ENCODE measurements at places on chromosomes 13 and 19.

GRCh38 chr19:32199501-32200040 lies 145.8 kb upstream of the ZNF507 start:
- no peak for DNase-seq

DNA sequence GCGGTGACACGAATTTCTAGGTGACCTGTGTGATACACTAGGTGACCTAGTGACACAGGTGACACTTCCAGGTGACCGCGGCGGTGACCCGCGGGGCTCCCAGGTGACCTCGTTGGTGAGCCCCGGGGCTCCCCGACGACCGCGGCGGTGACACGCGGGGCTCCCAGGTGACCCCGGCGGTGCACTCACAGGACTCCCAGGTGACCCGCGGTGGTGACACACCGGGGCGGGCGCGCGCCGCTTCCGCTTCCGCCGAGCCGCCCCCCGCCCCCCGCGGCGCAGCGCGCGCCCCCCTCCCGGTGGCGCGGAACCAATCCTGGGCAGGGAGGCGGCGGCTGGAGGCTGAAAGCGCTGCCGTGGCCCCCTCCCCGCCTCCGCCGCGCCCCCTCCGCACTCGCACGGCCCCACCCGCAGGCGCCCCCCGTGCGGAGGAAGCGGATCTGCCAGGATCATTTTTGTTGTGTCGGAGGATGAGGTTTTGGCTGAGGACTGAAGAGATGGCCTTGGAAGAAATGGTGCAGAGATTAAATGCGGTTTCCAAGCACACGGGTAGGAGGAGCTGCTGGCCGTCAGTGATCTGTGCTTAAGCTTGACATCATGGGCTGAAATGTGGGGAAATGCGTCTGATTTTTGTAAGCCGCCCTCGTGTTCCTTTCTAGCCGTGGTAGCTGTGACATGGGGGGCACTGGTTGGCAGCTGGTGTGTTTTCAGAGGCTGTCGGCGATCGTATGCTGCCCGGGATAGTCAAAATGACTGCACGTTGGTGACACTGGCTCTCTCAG lies at the start of gene MCF2L:
Gene MCF2L, plus strand, starts transcription at position 305 of the 782 bp plus-strand sequence. Its CDS starts 166 bp downstream, at position 471.
- DNase-seq, result peak; percentile 56

DNA sequence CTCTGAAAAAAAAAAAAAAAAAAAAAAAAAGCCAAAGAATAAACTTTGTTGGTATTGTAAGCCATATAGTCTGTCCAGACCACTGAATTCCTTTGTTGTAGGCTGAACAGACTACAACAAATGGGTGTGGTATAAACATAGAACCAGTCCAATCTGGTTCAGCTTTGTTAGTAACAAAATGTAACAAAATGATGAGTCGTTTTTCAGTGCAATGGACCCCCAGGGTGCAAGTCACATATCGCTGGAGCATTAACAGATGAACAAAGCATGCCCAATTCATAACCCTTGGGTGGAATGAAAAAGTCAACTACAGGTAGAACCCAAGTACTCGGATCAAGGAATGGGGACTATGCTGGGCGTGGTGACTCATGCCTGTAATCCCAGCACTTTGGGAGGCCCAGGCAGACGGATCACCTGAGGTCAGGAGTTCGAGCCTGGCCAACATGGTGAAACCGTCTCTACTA lies 13.6 kb upstream of the FCHO1 start:
- DNase-seq, result no peak

DNA sequence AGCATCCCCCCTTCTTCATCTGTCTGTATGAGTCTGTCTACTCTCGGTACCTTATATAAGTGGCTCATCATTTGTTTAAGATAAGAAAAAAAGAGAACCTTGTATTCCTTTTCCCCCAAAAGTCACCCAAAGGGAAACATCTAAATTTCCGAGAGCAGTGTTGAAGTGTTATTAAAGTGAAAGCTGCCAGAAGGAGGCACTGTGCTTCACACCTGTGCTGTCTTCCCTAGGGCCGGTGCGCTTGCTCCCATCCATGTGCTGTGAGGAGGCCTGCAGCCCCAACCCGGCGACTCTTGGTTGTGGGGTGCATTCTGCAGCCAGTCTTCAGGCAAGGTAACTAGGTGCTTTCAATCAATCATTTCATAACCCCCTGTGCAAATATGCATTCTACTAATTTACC lies 97.5 kb downstream of the TNFRSF19 start:
- DNase-seq, result no peak

DNA sequence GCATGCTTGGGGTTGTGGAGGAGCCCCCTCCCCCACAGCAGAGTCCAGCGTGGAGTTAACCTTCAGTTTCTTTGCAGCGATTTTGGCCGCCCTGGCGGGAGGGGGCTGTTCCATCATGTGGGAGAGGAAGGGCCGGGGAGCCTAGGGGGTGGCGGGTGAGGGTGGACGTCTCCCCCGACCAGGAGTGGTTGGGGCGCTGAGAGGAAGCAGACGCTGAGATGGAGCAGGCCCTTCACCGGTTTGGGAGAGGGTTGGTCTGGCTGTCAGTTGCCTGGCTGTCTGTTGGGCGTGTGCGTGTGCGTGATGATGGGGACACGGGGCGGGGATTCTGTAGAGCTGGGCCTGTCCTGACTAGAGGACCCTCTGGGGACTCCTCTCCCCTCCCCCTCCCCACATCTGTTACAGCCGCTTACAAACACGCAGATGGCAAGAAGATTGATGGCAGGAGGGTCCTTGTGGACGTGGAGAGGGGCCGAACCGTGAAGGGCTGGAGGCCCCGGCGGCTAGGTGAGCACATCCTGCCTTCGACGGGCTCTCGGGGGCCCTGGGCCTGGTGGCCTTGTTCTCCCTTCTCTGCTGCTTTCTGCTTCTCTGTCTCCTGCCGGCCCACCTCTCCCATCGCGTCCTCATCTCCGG lies 9.8 kb upstream of the LIN7B start:
- no peak for DNase-seq

DNA sequence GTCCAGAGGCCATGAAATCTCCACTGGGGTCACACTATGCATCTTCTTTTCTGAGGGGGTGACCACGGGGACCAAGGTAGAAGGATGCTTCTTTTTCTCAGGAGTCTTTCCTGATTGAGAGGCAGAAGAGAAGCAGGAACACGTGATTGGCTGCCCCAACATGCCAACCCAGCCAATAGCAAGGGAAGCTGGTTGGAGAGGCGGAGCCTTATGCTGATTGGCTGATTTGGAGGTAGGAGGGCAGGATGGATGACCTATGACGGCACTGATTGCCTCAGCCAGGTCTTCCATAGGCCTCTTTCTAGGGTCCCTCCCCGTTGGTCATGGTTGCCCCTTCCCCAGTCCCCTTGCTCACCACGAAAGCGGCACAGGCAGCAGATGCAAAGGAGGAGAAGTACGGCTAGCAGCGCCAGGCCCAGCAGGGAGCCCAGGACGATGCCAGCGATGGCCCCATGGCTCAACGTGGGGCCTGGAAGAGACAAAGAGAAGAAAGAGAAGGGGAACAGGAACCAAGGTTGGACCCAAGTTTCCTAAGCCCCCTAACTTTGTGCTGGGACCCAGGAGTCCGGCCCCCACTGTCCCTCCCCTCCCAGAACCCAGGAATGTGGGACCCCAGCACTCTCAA lies 8.0 kb downstream of the VSIG10L start:
- DNase-seq, result no peak

- no peak for DNase-seq
Measured at GRCh38 chr13:44230071-44230470, 143.6 kb upstream of the SERP2 start.

DNA sequence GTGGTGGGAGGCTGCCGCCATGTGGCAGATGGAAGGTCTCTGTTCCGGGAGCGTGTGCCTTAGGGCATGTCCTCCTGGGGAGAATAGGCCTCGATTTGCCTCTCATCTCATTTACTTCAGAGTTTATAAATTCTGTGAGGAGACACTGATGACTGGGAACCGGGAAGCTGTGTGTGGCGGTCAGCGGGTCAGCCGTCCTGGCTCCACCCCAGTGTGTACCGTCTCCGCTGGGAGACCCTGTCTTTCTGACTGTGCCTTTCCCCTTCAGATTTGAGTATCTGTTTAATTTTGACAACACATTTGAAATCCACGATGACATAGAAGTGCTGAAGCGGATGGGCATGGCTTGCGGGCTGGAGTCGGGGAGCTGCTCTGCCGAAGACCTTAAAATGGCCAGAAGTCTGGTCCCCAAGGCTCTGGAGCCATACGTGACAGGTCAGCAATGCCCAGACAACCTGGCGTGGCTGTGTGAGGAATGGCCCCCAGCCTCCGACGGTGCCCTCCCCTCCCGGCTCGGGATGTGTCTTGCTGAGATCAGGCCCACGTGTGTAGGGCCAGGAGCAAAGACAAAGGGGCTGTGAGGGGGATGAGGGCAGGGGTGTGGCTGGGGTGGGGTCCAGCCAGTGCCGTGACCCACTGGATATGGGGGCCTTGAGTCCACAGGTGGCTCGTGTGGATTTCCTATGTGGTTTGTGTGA lies 21.6 kb downstream of the ATP4B start:
- DNase-seq, result no peak

DNA sequence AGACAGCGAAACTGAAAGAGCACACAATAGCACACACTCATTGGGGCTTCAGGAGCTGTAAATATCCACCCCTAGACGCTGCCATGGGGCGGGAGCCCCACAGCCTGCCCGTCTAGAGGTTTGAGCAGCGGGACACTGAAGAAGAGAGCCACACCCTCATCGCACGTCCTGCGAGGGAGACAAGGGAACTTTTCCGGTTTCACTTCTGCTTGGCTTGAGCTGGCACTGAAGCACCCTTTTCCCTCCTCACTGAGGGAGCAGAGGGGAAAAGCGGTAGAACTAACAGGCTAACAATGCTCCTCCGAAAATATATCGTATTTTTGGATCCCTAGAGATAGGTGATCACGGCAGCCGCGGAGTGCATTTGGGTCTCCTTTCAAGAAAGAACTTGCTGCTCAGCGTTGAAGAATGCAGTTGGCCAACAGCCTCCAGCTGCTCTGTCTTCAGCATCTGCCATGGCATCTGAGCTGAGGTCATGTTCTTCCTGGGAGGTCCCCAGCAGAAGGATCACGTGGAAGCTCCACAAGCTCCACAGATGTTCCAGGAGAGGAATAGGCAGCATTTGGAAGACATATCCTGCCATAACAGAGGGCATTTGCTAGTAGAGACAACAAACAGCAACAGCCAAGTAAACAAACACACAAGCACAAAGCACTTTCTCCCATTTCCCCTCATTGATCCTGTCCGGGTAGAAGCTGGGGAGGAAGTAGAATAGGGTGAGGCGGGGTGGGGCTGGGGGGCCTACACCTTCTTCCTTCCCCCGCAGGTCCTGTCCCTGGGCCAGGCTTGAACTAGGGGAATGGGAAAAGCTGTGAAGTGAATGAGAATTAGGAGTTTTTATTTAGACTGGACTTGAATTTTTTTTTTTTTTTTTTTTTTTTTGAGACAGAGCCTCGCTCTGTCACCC lies 44.8 kb upstream of the ALOX5AP start:
- no peak for DNase-seq

DNA sequence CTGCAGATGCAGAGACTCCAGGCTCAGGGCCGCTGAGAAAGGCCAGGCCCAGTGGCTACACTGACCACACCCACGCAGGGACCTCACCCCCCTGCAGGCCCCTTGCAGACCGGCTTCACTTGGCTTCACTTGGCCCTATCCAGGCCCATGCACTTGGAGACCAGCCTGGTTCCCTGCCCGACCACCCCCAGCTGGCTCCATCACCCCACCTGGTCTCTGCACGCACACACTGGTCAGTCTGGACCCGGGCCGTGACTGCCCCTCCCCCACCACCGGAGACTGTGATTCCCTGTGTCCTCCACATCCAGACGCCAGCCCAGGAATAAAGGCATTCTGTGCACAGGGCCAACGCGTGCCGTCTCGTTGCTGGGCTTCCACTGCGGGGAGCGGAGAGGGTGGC lies 4.9 kb upstream of the EBI3 start:
- DNase-seq, result no peak

- DNase-seq, result no peak
Measured at GRCh38 chr13:37984357-37984756, 114.8 kb upstream of the TRPC4 start.

DNA sequence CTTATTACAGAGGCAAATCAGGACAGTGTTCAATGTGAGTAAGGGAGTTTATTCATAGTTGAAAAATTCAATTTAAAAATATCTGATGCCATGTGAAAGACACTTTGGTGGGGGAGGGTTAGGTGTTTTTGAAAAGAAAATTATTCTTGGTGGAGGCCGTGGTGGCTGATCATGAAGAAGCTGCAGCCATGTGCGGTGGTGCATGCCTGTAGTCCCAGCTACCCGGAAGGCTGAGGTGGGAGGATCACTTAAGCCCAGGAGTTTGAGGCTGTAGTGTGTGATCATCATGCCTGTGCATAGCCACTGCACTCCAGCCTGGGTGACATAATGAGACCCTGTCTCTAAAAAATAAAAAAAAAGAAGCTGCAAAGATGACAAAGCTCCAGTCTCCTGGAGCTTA lies 28.6 kb downstream of the WDFY2 start:
- no peak for DNase-seq

DNA sequence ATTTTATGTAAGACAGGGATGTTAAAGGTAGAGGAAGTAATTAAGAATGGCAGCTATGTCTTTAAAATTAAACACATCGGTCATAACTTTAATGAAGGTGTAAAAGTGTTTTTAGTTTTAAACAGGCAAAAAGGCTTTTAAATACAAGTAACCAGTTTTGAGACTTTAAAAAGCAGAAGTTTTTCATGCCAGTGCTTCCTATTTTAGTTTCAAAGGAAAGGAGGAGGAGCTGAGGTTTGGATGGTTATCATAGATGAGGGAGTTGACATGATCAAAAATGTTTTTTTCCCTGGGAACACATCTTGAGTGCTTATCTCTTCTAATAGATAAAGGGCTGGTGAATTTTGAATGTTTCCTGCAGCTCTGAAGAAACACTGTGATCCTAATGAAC lies 42.9 kb downstream of the LRCH1 start:
- DNase-seq, result no peak

- peak; percentile 18 for DNase-seq
Measured at GRCh38 chr13:40433577-40433976, 232.9 kb downstream of the FOXO1 start.

DNA sequence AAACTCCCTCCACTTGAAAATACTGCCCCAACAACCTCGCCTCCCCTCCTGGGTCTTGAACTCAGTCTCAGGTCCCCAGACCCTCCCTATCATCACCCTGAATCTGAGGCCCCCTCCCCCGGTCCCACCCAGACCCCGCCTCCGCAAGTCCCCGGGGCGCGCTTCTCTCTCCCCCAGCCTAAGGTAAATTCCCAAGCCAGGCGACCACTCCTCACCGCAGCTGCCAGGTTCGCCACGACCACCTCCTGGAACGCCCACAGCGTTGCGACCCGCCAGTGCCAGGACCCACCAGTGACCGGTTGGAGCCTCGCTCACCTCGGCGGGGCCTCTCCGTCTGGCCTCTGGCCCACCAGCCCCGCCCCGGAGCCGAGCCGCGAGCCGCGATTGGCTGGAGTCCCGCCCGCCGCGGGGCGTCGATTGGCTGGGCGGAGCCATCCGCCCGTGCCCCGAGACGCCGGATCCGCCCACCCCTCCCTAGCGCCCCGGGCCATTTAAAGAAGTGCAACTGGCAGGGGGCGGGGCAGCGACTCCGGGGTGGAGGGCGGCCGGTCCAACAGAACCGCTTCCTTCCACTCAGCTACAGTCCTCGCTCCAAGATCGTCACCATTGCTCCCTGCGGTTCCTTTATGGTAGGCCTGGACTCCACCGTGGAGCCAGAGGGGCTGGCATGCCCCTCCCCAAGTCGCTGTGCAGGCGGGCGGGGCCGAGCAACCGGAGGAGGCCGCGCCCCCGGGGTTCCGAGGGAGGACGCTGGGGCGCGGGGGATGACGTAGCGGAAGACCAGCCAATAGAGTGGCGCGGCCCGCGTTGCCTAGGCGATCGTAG lies at the start of gene SERTAD3:
Gene SERTAD3, minus strand, starts transcription at position 336 of the 825 bp plus-strand sequence. CDS start 2,255 bp downstream, outside the sequence.
- DNase-seq, result peak; percentile 96

- DNase-seq, result no peak
Measured at GRCh38 chr13:59750860-59751259, 412.9 kb downstream of the DIAPH3 start.
